ENCODE measurements at places on chromosomes 3 and 15.

DNA sequence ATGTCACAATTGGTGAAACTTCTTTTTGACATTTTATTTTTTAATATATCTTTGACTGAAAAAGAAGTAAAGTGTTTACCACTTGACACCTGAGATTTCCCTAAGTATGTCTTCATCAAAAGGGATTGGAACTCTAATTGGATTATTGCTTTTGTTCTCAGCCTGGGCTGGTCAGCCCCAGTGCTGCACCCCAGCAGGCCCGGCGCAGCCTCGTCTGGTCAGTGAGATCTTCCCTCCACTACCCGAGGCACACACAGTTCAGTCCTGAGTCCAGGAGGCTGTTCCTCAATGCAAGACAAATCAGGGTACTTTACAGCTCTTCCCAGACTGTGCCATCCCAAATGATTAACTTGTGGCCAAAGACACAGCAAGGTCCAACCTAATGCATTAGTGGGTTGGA is 146.9 kb upstream of the SEMA6D start:
- no peak for DNase-seq

DNA sequence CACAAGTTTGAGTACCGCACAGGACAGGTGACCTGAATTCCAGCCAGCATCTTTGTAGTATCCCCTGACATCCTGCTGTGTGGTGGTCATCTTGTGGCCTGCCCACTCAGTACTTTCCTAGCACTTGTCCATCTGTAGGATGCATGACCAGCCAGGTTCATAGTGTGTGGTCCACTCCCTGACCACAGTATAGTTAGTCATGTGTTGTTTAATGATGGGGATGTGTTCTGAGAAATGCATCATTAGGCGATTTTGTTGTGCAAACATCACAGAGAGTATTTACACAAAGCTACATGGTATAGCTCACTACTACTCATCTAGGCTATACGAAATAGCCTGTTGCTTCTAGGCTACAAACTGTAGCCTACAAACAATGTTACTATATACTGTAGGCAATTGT is 16.9 kb upstream of the RBPMS2 start:
- no peak for DNase-seq

DNA sequence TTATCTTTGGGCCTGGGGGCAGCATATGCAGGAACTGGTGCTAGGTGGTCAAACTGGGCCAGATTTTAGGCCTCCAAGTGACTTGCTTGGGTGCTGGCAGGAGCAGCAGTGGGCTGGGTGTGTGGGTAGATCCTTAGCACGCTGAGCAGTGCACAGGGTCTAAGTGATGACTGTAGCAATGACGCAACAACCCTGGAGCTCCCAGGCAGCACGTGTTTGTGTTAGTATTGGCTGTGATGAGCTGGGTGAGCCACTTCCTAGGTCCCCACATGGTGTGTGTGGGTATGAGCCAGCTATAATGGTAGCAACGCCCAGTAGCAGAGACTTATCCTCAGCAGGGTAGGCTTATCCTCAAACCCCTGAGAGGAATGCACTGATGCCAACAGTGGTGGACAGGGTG is 570.6 kb upstream of the ROBO1 start:
- no peak for DNase-seq

- no peak for DNase-seq
Measured at GRCh38 chr3:119297169-119297568, 3.0 kb downstream of the ARHGAP31 start.

DNA sequence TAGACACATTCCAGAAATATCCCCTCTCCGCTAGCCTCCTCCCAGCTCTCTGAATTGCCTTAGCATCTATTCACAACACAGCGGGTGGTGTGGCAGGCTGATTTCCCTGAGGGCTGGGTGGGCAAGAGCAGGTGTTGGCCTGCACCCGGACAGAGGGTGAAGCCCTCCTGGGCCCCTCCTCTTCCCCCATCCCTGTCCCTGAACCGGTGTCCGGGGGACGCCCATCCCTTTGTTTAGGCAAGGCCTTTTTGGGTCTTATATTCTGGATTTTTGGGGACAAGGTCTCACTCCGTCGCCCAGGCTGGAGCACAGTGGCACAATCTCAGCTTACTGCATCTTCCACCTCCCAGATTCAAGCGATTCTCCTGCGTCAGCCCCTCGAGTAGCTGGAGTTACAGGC is 55.2 kb upstream of the KLHL25 start:
- DNase-seq, result no peak

DNA sequence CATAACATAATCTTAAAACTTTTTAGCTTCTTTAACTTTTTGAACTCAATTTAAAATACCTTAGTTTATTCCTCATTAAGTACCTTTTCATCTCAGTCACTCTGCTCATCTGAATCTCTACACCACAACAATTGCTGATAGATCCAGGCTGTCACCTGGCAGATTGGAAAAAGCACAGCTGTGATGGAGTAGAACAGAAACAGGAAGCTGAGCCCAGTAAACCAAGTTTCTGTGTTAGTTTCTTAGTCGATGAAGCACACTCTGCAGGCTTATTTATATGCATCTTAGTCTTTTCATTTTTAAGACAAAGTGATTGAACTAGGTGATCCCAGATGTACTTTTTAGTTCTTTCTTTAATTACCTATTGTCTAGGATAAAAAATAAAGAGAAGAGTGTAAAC is 1398.0 kb upstream of the ALCAM start:
- no peak for DNase-seq

DNA sequence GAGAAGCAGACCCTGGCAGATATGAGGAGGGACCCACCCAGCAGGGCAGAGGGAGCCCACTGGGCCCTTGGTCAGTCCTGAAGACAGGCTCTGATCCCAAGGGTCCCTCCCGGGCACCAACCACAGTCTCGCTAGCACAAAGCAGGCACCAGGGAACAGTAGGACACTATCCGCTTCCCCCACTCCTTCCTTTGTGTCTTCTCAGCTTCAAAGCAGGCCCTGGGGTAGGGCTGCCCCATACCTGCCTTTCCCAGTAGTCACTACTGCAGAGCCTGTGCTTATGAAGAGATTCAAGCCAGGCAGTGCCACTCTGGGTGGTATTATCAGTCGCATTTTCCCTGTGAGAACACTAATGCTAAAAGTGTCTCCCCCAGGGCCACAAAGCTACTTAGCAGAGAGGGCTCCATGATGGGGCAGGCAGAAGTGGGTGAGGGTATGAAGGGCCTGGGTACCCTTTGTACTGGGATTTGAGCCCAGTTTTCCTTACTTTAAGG is 32.7 kb downstream of the SRPRB start:
- DNase-seq, result no peak

- no peak for DNase-seq
Measured at GRCh38 chr3:189842681-189843602, 211.8 kb downstream of the TP63 start.

DNA sequence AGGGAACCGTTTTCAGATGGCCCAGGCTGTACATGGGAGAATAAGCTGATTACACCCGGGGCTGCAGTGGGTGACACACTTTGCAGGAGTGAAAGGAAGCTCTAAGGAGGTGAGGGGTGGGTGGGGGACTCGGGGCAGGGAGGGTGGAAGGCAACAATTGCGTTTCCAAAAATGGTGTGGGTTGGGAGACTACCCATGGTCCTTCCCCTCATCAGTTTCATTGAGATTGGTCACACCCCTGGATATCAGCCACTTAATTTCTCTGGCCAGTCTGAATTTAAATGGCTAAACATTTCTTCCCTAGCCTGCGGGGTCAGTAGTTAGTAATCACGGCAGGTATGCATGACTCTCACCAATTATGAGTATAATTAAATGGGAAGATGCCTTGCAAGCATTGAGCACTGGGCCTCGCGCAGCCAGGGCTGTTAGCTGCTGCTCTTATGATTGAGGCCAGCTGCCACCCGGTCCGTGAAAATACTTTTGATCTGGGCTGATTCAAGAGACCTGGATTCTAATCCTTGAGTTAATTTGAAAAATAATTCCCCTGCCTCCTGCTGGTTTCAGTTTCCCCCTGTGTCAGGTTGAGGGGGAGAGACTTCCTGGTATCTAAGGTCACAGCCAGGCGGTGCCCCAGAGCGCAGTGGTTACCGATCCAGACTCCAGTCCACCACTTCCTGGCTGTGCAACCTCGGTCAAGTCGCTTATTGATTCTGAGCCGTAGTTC is 23.3 kb downstream of the SLC6A6 start:
- DNase-seq, result peak; percentile 53

GRCh38 chr15:43169888-43170287 is 15.3 kb upstream of the CCNDBP1 start:
- DNase-seq, result no peak

GRCh38 chr15:41291065-41291631 is 41.2 kb downstream of the OIP5 start:
- DNase-seq, result no peak

- no peak for DNase-seq
Measured at GRCh38 chr3:114389156-114389555, 95.3 kb downstream of the TIGIT start.

DNA sequence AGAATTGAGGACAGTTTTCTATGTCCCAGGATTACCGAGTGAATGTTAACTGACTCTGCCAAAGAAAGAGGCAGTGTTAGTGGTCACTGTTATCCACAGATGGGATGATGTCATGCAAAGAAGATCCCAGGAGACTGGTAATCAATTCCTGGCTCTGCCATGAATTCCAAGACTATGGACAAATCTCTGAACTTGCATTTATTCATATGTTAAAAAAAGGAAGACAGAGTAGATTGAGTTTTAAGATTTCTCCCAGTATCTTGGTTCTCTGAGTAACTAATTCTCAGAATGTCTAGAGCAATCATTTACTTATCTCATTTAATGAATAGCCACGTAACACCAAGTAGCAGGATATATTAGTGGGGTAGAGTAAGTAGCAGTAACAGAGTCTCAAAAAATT is 11.5 kb upstream of the MAP3K13 start:
- no peak for DNase-seq

DNA sequence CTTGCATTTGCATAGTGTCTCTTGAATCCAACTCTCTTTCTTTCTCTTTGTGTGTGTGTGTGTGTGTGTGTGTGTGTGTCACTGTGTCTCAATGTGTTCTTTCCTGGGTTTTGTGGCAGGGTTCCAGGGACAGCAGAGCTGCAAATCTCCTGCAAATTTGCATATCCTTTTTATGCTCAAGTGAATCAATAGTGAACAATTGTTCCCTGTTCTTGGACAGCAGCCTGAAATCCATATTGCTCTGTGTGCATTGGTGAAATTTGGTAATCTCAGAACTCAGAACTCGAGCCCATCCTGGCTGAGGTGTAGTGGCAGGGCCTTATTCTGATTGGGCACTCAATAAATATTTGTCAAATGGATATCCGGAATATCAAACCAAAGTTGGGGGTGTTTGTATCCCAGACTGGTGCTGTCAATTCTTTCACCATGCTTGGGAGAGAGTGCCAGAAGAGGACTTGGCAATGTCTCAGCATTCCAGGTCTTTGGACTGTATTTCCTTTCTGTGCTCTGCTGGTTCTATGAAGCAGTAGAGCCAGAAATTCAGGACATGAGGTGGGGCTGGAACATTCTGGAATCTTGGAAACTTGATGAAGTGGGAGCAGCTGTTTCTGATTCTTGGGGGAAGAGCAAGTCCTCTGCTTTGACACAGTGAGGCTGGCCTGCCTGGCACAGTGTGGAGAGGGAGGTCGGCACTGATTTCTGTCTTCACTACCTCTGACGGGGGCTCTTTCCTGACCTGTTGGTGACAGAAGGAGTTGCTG is 380.6 kb upstream of the C2CD4B start:
- no peak for DNase-seq

Data from activated CD4-positive, alpha-beta T cell treated with anti-CD3 and anti-CD28 coated beads, Interleukin-2, amount 50 U/mL, for 48 hours (primary cell).